ENCODE measurements at places on chromosomes 6 and 20. TPM values are rescaled to one million over a fixed set of nuclear protein-coding genes. Genes with fewer than 3 reads are reported as not detected.

DNA sequence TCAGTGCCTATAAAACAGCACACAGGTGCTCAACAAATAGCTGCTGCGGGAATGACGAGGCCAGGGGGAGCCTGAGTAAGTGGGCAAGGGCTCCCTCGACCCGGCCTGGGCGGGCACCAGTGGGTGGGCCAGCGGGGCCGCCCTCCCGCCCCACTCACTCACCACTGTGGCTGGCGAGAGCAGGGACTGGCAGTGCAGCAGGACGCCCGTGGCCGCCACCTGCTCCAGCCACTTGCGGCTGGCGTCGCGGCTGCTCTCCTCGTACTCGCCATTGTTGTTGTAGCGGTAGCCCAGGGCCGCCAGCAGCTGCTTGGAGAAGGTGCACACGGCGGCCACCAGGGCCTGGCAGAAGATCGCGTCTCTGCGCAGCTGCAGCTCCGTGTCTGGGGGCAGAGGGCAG is 191.5 kb downstream of the PREX1 start:
- DNase-seq = no peak
- H3K27ac ChIP-seq = no peak overlapping the region
- peaks cover 20% of the 10 kb centered on the region for H3K4me1 ChIP-seq
- peaks cover 49% of the 10 kb centered on the region for H3K36me3 ChIP-seq
- no peak overlapping the region for H3K4me3 ChIP-seq

GRCh38 chr6:135030056-135030473 is 24.6 kb downstream of the HBS1L start:
- peaks cover 22% of the 10 kb centered on the region for H3K36me3 ChIP-seq
- no peak overlapping the region for H3K27ac ChIP-seq
- peaks cover 34% of the 10 kb centered on the region for H3K4me1 ChIP-seq
- no peaks in the 10 kb centered on the region for H3K27me3 ChIP-seq
- H3K4me3 ChIP-seq = no peak overlapping the region
- no peak for DNase-seq

DNA sequence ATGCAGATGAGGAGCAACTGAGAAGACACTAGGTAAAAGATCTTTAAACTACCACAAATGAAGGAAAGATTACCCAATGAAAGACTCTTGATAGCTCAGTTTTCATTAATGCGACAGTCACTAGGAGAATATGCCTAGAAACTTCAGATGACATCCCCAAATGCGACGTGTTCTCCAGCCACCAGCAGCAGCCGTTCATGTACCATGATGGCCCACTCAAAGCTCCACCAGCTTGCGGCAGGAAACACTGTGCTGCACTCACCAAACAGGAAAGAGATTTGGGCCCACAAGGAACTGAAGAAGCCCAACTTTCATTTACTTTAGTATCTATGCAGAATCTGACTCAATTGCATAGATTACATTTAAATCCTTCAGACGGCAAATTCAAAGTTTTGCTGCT is 7.5 kb downstream of the DIDO1 start:
- H3K4me3 ChIP-seq = peak overlapping the region; percentile 79
- no peak for DNase-seq
- H3K4me1 ChIP-seq = peaks cover 57% of the 10 kb centered on the region
- H3K27ac ChIP-seq = peak overlapping the region; percentile 24

GRCh38 chr6:133906050-133906449 is 17.1 kb downstream of the TCF21 start:
- no peak for DNase-seq
- no peak overlapping the region for H3K27ac ChIP-seq
- H3K4me3 ChIP-seq = no peak overlapping the region
- no peaks in the 10 kb centered on the region for H3K4me1 ChIP-seq
- peaks cover 8% of the 10 kb centered on the region for H3K36me3 ChIP-seq

DNA sequence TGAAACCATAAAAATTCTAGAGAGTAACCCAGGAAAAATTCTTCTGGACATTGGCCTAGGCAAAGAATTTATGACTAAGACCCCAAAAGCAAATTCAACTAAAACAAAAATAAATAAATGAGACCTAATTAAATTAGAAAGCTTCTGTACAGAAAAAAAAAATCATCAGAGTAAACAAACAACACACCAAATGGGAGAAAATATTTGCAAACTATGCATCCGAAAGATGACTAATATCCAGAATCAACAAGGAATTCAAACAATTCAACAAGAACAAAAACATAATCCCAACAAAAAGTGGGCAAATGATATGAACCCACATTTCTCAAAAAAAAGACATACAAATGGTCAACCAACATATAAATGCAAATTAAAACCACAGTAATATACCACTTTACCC is 242.6 kb upstream of the CDYL start:
- no peak overlapping the region for H3K27ac ChIP-seq
- no peaks in the 10 kb centered on the region for H3K4me1 ChIP-seq
- H3K27me3 ChIP-seq = peaks cover 26% of the 10 kb centered on the region

GRCh38 chr20:3183896-3184612 is 10.7 kb upstream of the LZTS3 start:
- no peak for DNase-seq
- no peaks in the 10 kb centered on the region for H3K4me1 ChIP-seq
- H3K4me3 ChIP-seq = no peak overlapping the region
- no peaks in the 10 kb centered on the region for H3K27me3 ChIP-seq
- H3K27ac ChIP-seq = no peak overlapping the region

The TOX2 gene
- polyA plus RNA-seq = not detected

Measured in naive B cell (primary cell).